ENCODE measurements at places on chromosomes 7 and 10. TPM values are rescaled to one million over a fixed set of nuclear protein-coding genes. Genes with fewer than 3 reads are reported as not detected.

DNA sequence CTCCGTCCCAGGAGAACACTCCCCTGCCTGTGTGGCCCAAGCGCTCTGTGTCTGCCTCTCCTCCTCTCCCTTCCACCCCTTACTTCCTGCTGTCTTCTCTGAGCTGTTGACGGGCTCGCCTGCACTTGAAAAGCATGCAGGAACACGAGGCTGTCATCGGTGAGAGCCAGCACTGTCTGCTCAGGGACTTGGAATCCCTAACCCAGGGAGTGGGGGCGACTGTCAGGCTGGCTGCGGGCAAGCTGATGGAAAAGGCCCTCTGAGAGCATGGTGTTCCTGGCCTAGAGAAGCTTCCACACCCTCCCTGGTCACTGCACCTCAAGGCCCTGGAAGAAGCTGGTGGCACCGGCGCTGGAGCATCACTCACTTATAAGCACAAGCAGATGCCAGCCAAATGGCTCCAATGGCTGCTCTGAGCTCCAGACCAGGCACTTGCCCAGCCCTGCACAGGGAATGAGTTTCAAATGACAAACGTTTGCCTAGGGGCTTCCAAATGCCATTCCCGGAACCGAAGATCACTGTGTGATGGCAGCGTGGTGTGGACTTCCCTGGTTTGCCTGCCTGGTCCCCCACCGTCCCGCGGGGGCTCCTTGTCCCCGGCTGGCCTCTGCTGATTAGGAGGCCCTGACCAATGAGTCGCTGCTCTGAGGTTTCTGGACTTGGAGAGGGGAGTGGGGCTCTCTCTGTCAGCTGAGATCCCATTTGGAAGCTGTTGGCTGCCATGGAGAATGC is 56.7 kb upstream of the EBF3 start:
- H3K27me3 ChIP-seq = peaks cover 24% of the 10 kb centered on the region
- no peaks in the 10 kb centered on the region for H3K36me3 ChIP-seq
- no peaks in the 10 kb centered on the region for H3K4me1 ChIP-seq
- H3K4me3 ChIP-seq = no peak overlapping the region

GRCh38 chr7:127478024-127478355 is 85.5 kb upstream of the ZNF800 start:
- no peak for ATAC-seq
- H3K27me3 ChIP-seq = no peaks in the 10 kb centered on the region
- H3K36me3 ChIP-seq = no peaks in the 10 kb centered on the region
- no peak overlapping the region for H3K4me3 ChIP-seq

DNA sequence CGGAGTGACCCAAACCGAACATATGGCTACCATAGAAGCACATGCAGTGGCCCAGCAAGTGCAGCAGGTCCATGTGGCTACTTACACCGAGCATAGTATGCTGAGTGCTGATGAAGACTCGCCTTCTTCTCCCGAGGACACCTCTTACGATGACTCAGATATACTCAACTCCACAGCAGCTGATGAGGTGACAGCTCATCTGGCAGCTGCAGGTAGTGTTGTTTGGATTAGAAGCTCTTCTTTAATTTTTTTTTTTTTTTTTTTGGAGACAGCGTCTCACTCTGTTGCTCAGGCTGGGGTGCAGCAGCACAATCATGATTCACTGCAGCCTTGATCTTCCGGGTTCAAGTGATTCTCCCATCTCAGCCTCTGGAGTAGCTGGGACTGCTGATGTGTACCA is 45.8 kb downstream of the NRF1 start:
- H3K4me1 ChIP-seq = no peaks in the 10 kb centered on the region
- no peak overlapping the region for H3K27ac ChIP-seq
- peaks cover 51% of the 10 kb centered on the region for H3K36me3 ChIP-seq
- H3K27me3 ChIP-seq = no peaks in the 10 kb centered on the region
- H3K4me3 ChIP-seq = no peak overlapping the region

DNA sequence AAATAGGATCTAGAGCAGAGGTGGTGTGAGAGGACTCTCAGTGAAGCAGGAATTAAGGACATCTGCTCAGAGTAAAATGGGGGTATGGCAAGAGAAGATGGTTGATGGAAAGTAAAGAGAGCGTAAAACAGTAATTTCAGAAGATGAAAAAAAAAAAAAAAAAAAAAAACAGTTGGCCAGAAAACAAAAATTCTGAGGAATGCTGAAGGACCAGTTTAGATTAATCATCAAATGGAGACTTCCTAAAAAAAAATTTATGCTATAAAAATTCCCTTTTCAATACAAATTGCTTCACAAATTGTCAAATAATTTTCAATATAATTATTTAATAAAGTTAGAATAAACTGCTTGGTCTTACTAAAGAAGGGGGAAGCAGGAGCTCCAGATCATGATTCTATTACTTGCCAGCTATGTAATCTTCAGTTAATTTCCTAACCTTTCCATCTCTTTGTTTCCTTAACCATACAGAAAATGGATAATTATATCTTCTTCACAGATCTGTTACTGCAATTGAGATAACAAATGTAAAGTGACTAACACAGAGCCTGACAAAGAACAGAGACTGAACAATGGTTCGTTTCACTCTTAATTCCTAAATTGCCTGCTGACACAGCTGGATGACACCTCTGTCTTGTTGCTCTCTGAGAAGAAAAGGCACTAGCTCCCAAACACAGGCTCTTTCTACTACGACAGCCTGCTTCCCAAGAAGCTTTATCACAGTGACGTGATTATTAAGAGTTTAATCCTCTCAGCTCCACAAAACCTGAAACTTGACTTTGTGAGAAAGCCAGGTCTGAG is 64.9 kb upstream of the GPR22 start:
- H3K27me3 ChIP-seq = no peaks in the 10 kb centered on the region
- H3K36me3 ChIP-seq = no peaks in the 10 kb centered on the region
- H3K27ac ChIP-seq = no peak overlapping the region
- no peaks in the 10 kb centered on the region for H3K4me1 ChIP-seq
- no peak for ATAC-seq

- H3K4me1 ChIP-seq = peaks cover 2% of the 10 kb centered on the region
- H3K27me3 ChIP-seq = no peaks in the 10 kb centered on the region
- no peaks in the 10 kb centered on the region for H3K36me3 ChIP-seq
- ATAC-seq = no peak
Observed at GRCh38 chr10:127157506-127158200, 38.7 kb downstream of the INSYN2A start.

GRCh38 chr10:47287365-47287802 is 12.6 kb upstream of the GDF10 start:
- no peaks in the 10 kb centered on the region for H3K36me3 ChIP-seq
- no peak overlapping the region for H3K4me3 ChIP-seq
- no peak overlapping the region for H3K27ac ChIP-seq
- no peaks in the 10 kb centered on the region for H3K4me1 ChIP-seq

GRCh38 chr10:17950726-17951125 is 992 bp upstream of the SLC39A12 start:
- ATAC-seq = no peak
- H3K4me1 ChIP-seq = no peaks in the 10 kb centered on the region
- no peaks in the 10 kb centered on the region for H3K27me3 ChIP-seq
- no peak overlapping the region for H3K4me3 ChIP-seq
- no peaks in the 10 kb centered on the region for H3K36me3 ChIP-seq

Gene CFAP69
- total RNA-seq = 6.1 TPM

Gene MEPCE
- 34.2 TPM for total RNA-seq

DNA sequence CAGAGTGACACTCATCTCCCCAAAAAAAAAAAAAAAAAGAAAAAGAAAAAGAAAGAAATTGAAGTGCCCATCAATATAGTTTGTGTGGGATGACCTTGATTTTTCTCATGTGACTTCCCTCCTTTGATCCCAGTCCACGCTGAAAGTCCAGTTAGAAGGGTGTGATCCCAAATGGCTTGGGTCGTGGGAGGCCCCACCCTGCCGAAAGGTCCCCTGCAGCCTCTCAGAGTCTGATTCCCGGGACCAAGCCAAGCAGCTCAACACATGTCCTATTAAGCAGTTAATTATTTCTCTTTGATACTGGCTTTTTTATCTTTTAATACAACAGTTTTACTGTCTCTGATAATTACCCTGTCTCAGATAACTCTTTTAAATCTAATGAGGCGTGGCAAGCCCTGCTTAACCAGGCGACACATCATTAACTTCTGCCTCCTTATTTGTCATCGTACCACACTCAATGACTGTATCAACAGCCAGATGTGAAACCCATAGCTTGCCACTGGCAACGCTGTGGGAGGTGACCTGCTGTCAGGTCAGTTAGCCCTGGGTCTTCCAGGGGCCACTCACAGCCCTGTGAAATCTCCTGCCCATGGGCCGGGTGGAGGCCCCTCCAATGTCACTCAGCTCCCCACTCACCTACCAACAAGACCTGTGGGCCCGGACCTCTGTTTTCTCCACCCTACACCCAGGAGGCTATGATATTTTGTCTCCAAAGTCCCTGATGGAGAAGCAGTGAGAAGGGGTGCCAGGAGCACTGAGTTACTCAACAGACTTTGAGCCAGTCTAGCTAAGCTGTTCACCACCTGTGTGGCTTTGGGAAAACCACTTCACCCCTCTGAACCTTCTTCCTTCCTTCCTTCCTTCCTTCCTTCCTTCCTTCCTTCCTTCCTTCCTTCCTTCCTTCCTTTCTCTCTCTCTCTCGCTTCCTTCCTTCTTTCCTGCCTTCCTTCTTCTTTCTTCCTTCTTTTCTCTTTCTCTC is 110.0 kb upstream of the SFMBT2 start:
- no peak overlapping the region for H3K4me3 ChIP-seq
- H3K27me3 ChIP-seq = peaks cover 43% of the 10 kb centered on the region
- no peaks in the 10 kb centered on the region for H3K36me3 ChIP-seq
- no peak overlapping the region for H3K27ac ChIP-seq
- no peaks in the 10 kb centered on the region for H3K4me1 ChIP-seq

DNA sequence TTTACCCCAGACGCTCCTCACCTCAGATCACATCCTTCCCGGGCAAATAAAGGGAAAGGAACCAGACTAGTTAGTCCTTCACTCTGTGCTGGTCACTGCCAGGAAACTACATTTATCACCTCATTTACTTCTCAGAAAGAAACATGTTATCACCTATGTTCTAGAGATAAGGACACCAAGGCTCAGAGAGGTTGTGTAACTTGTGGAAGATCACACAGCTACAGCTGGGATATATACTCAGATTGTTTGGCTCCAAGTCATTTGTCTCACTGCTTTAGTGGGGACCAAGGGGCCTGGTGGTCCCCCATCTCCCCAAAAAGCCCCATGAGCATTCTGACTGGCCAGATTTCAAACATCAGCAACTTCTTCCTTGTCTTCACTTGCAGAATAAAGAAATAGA is 17.5 kb upstream of the BTBD16 start:
- peaks cover 1% of the 10 kb centered on the region for H3K4me1 ChIP-seq
- H3K27me3 ChIP-seq = no peaks in the 10 kb centered on the region
- ATAC-seq = no peak
- H3K4me3 ChIP-seq = no peak overlapping the region
- no peaks in the 10 kb centered on the region for H3K36me3 ChIP-seq

GRCh38 chr10:86176850-86177536 is 189.6 kb downstream of the GRID1 start:
- no peak overlapping the region for H3K4me3 ChIP-seq
- no peaks in the 10 kb centered on the region for H3K4me1 ChIP-seq
- no peak overlapping the region for H3K27ac ChIP-seq
- H3K27me3 ChIP-seq = peaks cover 6% of the 10 kb centered on the region
- no peak for ATAC-seq

DNA sequence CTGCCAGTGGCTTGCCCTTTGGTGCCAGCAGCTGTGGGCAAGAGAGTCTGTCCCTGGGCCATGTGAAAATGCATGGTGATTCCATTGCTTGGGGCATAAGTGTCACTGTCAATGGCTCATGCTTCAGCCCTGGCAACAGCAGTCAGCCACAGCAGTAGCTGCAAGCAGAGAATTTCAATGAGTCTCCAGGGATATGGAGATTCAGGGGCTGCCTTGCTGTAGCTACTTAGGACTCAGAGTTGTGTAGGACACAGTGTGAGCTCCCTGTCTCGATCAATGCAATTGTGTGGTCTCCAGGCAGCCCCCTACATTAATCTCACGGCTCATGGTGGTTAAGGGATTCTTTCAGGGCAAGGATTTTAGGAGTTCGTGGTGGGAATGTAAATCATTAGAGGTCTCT is 126.3 kb upstream of the STARD3NL start:
- H3K4me3 ChIP-seq = no peak overlapping the region
- ATAC-seq = no peak
- no peaks in the 10 kb centered on the region for H3K4me1 ChIP-seq
- no peaks in the 10 kb centered on the region for H3K27me3 ChIP-seq
- no peaks in the 10 kb centered on the region for H3K36me3 ChIP-seq

- no peak overlapping the region for H3K27ac ChIP-seq
- no peaks in the 10 kb centered on the region for H3K36me3 ChIP-seq
- H3K27me3 ChIP-seq = no peaks in the 10 kb centered on the region
- ATAC-seq = no peak
- peaks cover 4% of the 10 kb centered on the region for H3K4me1 ChIP-seq
Observed at GRCh38 chr10:103802637-103803353, 52.6 kb downstream of the SH3PXD2A start.

DNA sequence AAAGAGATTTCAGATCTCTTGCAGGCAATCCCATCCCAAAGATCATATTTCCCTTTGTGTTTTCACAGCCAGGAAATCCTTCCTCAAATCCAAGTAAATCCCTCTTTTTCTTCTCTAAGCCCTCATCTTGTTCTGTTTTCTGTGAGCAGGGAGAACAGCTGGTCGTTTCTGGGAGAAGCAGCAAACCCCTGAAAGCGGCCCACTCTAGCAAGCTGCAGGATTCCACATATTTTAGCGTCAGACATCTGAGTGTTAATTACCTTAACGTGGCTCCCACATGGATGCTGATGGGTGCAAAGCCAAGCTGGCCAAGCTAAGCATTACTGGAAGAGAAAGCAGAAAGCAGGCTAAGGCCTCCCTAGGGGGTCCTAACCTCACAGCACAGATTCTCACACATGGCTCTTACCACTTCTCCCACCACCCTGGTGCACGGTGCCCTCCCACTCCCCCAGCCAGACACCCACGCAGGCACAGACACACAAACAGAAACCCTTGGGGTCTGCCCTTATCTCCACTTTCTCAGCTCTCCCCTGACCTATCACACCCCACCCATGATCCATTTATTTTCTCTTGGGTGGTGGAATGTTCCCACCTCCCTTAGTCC is 551.0 kb upstream of the AUTS2 start:
- no peak overlapping the region for H3K27ac ChIP-seq
- H3K4me1 ChIP-seq = no peaks in the 10 kb centered on the region
- ATAC-seq = no peak
- H3K36me3 ChIP-seq = no peaks in the 10 kb centered on the region
- no peaks in the 10 kb centered on the region for H3K27me3 ChIP-seq

DNA sequence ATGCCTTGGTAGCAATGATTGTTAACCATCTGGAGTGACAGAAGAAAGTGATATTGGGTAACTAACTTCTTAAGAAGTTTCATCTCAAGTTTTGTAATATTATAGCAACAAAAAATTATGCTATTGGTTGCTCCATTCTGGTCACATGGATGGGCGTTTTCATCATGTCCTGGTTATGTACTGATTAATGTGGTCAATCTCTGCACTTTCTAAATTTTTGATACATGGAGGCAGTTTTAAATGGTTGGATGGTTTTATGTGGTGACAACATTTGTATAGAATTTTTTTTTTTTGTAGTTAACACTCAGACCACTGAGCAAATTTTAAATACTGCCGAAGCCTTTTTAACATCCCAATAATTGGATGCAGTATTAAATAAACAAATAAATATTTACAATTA is 55.2 kb upstream of the CCAR1 start:
- no peak for ATAC-seq
- no peaks in the 10 kb centered on the region for H3K36me3 ChIP-seq
- no peaks in the 10 kb centered on the region for H3K4me1 ChIP-seq
- H3K27ac ChIP-seq = no peak overlapping the region
- no peaks in the 10 kb centered on the region for H3K27me3 ChIP-seq
- no peak overlapping the region for H3K4me3 ChIP-seq

GRCh38 chr7:31186202-31186601 is 134.1 kb downstream of the ADCYAP1R1 start:
- no peak overlapping the region for H3K27ac ChIP-seq
- H3K4me3 ChIP-seq = no peak overlapping the region
- no peak for ATAC-seq
- no peaks in the 10 kb centered on the region for H3K4me1 ChIP-seq
- H3K36me3 ChIP-seq = no peaks in the 10 kb centered on the region
